HS-27A (cell line): ENCODE measurements at places on chromosomes 11 and 22.
A peak's percentile ranks its signal among the peaks of the same experiment; 100 is the strongest.

- no peak for DNase-seq
Measured at GRCh38 chr11:108453207-108453835, 14.0 kb downstream of the C11orf65 start.

- DNase-seq, result no peak
Measured at GRCh38 chr11:74466916-74467885, at the start of gene KCNE3. Gene KCNE3, minus strand, starts transcription at chr11:74467549. Its CDS starts 9,986 bp downstream, at chr11:74457563.

DNA sequence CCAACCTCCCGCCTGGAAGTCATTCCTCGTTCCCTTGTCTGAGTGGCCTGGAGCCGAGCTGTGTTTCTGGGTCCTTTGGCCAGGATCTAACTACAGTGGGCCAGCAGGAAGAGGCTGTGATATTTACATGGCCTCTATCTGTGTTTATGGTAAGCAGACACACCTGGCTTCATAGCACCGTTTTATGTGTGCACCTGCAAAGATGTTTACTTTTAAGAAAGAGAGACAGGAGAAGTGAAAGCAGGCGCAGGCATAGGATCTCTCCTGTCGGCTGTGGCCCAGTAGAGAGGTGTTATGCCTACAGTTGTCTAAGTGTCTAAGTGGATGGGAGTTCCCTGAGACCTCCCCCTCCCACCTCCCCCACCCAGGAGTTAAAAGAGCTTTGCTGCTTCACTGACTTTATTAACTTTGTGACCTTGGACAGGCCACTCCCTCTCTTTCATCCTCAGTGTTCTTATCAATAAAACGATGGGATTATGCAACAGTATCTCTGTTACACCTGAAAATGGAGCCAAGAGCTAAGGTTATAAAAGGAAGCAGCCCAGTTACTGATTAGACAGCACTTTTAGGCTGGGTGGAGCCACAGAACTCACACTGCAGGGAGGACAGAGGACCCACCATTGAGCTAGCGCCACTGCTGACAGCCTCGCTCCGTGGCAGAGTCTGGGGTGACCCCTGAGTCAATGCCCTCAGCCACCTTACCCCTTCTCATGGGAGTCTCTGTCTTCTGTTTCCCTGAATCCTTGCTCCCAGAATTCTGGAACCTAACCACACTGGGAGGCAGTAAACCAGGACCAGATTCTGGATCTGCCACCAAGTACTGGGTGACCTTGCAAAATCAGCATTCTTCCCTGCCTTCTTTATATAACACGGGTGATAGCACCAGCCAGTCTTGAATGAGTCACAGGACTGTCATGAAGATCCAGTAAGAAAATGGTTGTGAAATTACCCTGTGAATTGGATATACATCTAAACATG, 22.0 kb downstream of the ST14 start:
- no peak for DNase-seq

GRCh38 chr22:34236527-34236926, 316.3 kb upstream of the LARGE1 start:
- no peak for DNase-seq

GRCh38 chr22:35353318-35353717, 27.6 kb upstream of the HMOX1 start:
- no peak for DNase-seq

- no peak for DNase-seq
Measured at GRCh38 chr22:42565956-42566355, 12.2 kb downstream of the SERHL2 start.

DNA sequence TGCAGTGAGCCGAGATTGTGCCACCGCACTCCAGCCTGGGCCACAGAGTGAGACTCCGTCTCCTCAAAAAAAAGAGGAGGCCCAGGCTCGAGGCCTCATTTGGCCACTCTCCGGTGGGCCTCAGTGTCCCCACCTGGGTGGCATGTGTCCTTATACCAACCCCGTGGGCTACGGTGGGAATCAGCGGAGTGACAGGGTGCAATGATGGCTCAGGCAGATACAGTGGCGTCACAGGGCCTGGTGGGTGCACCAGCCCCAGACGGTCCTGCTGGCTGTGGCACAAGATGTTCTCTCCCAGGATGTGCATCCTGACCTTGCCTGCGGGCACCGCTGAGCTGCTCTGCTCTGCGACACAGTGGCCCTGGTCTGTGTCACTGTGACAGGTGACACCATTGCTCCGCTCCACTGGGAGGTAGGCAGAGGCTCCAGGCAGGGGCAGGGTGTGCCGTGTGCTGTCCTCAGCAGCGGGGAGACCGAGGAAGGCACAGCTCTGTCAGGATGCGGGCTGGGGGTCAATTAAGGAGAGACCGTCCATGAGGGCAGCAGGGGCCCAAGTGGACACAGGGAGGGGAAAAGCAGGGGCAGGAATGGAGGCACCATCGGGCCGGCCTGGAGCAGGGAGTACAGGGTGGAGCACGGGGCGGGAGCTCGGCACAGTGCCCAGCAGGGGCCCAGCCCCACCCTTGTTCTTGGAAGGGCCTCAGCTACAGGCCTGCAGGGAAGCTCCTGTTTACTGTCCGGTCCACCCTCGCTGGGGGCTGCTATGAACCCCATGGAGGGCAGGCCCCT, 21.7 kb upstream of the TH start:
- no peak for DNase-seq

DNA sequence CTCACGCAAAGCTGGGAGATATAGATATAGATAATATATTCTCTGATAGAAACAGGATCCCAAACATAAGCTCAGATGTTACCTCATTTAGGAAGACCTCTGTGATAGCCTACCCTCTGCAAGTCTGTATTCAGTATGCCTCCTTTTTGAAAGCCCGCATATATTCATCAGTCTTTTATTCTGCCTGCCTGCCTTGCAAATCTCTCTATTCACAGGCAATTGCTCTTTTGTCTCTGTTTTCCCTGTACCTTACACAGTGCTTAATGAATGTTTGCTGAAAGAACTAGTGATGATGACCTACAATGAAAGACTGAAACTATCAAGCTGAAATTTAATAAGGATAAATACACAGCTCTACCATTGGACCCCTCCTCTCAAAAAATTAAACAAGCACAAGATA, 18.4 kb downstream of the DEUP1 start:
- no peak for DNase-seq

GRCh38 chr11:69821511-69822040, 2.4 kb upstream of the FGF3 start:
- no peak for DNase-seq

DNA sequence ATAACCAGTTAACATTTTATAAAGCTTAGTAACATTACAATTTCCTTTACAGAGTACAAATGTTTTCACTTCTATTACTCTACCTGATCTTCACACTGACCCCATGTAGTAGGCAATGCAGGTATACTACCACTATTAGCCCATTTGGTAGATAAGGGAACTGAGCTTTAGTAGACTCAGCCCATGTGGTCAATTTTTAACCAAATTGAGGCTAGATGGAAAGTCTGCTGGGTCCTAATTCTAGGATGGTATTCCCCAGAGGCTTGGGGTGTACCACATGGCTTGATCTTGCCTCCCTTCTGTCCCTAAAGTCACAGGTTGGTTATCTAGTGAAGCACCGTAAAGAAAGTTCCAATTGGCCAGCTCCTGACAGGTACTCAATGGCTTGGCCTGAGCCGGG, 48.2 kb downstream of the NRXN2 start:
- DNase-seq, result no peak

- DNase-seq, result no peak
Measured at GRCh38 chr11:83403691-83404389, 117.7 kb upstream of the CCDC90B start.

DNA sequence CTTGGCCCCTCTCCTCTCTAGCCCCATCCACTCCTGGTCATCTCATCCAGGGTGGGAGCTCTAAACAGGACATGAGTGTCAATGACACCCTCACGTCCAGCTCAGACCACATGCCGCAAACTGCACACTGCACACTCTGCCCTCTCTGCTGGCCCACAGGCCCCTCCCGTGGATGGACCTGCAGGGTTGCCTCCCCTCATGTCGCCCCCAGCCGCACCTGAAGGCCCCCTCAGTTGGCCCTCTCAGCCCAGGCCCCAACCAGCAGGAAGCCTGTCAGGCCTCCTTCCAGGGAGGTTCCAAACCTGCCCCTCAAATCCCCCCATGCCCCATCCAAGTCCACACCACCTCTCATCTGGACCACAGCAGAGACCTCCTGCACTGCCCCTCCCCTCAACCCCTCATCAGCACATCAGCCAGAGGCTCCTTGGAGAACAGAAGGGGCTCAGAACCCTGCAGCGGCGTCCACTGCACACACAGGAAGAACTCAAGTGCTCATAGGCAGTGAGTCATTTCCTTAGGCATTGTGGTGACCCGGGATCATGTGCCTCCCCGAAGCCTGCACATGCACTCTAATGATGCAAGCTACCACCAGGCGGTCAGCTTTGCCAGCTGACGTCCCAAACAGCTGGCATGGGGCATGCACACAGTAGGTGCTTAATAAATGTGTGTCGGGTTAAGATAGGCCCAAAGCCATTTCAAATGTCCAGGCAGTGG, 12.9 kb upstream of the CDKN1C start:
- peak; percentile 77 for DNase-seq

DNA sequence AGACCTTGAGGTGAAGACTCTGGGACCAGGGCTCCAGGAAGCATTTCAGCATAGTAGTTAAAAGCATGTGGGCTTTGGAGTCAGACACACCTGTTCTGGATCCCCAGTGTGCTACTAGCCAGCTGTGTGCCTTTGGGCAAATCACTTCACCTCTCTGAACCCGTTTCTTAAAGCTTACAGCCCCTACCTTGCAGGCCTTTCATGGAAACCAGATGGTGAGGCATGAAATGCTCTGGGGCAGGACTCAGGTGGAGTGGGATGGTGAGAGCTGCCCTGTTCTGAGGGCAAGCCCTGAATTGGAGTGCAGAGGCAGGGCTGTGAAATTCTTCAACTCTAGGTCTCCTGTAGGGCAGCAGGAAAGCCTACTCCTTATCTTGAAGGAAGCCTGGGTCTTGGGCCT, 10.5 kb downstream of the UCP2 start:
- DNase-seq, result no peak

GRCh38 chr11:75639762-75640181, 29.1 kb downstream of the MAP6 start:
- no peak for DNase-seq

DNA sequence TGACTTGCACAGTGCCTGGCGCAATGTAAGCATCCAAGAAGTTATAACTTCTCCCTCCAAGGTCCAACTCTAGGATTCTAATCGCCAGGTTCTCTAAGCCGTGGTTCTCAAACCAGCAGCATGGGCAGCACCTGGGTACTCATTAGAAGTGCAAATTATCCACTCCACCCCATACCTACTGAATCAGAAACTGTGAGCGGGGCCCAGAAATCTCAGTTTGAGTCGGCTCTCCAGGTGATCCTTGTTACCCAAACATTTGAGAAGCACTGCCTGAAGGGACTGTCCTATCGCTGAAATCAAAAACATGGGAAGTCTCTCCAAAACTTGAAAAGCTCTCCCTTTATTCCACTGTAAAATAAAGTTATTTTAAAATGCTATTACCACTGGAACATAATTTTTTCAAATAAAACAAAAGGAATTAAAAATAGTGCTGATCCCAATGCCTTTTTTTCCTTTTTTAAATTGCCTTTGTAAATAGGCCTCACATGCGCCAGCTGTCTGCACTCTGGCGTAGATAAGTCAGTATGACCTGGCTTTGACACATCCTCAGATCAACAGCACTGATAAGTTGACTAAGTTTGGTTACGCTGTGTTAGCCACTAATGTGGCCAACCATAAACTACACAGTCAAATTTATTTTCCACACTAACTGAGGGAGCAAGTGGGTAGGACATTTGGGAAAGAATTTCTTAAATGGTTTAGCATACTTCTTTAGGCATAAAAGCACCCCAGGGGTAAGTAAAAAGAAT, 8.4 kb upstream of the CTR9 start:
- no peak for DNase-seq
